ENCODE measurements at places on chromosomes 1 and 21. TPM values are rescaled to one million over a fixed set of nuclear protein-coding genes. Genes with fewer than 3 reads are reported as not detected.
A peak's percentile ranks its signal among the peaks of the same experiment; 100 is the strongest.

MEX3A gene
- total RNA-seq, result 1.0 TPM

DNA sequence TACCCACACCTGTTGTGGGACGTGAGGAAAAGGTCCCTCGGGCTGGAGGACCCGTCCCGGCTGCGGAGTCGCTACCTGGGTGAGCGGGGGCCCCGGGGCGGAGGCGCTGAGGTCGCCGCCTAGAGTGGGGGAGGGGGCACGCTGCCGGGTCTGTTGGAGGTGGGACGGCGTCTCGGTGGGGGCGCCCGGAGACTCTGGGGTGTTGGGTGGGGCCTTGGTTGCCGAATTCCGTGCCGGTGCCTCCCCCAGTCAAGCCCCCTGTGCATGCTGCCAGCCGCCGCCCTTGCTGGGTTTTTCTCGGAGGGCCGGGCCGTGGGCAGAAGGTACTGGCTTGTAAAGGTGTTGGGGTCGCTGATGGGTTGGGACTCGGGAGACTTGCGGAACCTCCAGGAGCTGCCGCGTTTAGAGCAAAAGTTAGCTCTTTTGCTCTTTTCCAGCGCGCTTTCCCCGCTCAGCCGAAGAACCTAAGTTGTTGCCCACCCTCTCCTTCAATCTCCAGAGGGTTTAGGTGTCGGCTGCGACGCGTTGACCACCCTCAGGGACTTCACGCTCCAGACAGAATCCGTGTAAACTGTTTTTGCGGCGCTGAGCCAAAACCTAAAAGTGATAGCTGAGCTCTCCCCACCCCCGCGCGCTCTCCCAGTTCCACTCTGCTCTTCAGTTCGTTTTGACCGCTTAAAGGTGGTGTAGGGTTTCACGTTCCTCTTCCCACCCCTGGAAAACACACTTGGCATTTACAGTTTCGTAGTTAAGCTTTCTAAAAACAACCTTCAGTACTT, at the start of gene MPC2:
TSS of gene MPC2 (minus strand) at position 143 of the 779 bp plus-strand sequence. CDS start 1,231 bp downstream, outside the sequence.
- DNase-seq, result peak; percentile 60

METTL18 gene
- 14.5 TPM for total RNA-seq

GRCh38 chr1:160779626-160780397, 16.2 kb upstream of the LY9 start:
- peak; percentile 66 for DNase-seq

TRAF3IP3 gene
- total RNA-seq, result 193 TPM

- DNase-seq, result no peak
These were observed 430.5 kb downstream of the HLX start for GRCh38 chr1:221309723-221310122.

DNA sequence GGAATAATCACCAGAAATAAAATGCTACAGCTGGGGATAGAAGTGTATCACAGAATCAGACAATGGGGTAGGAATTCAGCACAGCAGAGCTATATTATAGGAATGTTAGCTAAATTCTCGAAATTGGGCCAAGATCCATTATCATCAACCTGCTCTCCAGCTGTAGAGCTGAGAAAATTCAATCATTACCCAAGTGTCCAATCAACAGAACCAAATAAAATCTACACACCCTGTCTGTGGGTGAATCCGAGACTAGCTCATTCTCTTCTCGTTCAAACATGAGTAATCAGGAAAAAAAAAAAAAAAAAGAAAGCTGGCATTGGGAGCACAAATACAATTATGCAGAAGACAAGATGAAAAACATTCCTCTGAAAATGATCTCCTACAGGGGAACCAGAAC, 119.2 kb downstream of the CDC7 start:
- no peak for DNase-seq

GRCh38 chr1:71788113-71788512, 494.2 kb downstream of the NEGR1 start:
- DNase-seq, result no peak

DNA sequence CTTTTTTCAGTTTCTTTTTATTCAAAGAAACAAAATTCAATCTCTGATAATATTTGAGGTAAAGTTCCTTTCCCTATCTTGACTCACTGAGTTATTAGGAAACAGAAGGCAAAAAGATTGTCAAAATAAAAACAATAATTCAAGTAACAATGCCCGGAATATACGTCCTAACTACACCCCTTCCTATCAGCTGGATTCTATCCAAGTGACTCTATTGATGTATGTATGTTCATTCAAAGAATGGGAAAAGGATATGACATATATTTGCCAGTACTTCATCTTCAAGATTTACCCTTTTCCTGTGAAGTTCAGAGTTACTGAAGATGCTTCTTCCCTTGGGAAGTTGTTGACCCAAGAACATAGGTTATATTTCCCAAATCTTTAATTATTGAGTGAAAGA, 13.7 kb downstream of the SPRTN start:
- no peak for DNase-seq

DNA sequence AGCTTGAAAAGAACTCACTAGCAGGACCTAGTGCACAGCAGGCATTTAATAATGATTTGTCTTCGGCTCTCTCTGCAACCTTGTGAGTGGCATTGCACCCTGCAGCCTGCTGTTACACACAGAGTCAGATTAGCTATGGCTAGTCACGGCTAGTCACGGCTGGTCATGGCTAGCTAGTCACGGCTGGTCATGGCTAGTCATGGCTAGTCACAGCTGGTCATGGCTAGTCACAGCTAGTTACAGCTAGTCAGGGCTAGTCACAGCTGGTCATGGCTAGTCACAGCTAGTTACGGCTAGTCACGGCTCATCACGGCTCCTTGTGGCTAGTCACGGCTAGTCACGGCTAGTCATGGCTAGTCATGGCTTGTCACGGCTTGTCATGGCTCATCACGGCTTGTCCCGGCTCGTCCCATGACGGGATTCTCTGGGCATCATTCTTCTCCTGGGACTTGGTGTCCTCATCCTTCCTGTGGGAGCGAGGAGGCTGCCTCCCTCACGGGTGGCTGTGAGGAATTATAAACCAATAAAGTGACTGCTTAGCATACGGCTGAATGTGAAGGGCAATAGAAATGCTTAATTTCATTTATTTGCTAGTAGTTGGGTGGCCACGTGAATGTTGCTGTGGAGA, 12.5 kb upstream of the KIF26B start:
- DNase-seq, result no peak

GRCh38 chr1:150548632-150549495, at the start of gene ADAMTSL4:
Gene ADAMTSL4, plus strand, starts transcription at chr1:150549408. Its CDS starts 2,881 bp downstream, at chr1:150552289.
- no peak for DNase-seq

H6PD gene
- total RNA-seq, result 7.8 TPM

GRCh38 chr1:34833711-34834110, 25.8 kb downstream of the SMIM12 start:
- DNase-seq, result no peak

- no peak for DNase-seq
These were observed 25.2 kb upstream of the FGGY start for GRCh38 chr1:59271561-59272260.

DNA sequence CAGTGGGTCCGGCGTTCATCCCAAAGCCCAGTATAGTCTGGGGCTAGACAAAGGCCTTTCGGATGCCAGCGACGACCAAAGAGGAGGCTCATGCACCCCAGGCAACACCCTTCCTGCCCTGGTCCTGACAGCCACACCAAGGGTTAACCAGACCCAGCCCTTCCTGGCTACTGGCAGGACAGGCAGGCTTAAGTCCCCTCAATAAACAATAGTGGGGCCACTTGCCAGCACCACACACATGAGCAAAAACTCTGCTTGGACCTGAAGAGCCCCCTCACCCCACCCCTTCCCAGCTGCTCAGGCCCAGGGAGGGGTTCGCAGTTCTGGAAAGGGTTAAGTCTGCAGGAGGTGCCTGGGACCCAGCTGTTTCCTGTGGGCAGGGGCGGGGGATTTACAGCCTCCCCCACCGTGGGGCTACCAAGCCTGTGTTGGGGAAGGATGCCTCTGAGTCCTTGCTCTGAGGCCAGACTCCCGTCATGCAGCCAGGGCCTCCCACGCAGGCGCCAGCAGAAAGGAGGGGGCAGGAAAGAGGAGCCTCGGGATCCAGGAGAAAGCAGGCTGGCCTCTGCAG, 18.2 kb downstream of the PHLDA3 start:
- no peak for DNase-seq

GRCh38 chr1:48254254-48254653, 31.7 kb downstream of the SLC5A9 start:
- no peak for DNase-seq

GRCh38 chr1:211893260-211893659, 62.7 kb upstream of the LPGAT1 start:
- no peak for DNase-seq

- DNase-seq, result no peak
These were observed 145.1 kb downstream of the CASZ1 start for GRCh38 chr1:10651389-10651766.

DNA sequence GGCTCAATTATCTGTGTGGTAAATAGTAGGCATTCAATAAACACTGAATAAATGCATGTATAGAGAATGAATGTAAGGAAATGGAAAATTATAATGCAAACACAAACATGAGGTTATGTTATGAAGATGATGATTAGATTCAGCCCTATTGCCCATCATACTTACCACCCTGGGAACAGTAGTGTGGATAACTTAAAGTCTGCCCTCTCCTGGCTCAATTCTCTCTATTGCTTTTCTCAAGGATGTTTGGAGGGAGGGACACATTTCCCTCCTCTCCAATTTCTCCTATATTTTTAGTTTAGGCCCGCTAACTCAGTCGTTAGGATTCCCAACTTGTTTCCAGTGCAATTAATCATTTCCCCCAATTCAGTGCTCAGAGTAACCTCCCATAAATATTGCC, 101.5 kb upstream of the TNR start:
- no peak for DNase-seq

DNA sequence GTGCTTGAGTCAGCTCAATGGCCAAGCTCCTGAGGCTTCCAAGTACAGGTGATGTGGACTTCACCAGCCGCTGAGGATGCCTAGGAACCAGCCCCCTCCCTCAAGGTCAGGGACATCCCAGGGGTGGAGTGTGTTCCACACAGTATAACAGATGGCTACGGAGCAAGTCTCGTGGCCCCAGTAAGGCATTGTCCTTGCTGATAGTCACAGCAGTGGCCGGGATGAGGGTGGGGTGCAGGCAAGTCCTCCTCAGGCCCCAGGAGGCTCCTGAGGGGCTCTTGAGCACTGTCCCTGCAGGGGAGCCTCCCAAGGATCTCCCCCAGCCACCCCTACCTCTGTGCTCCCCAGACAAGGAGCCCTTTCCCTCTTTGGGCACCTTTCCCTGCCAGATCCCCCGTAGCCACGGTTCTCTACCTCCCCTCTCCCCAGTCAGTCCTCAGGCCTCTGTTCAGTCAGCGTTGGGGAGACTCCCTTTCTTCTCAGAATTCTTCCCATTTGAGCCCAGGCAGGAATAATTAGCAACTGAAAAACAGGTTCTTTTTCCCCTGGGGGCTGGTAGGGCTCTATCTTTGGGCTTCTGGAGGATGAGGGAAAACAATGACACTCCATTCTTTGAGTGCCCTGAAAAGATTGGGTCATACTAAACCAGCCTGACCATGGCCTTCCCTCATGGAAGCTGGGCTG, 7.1 kb upstream of the THEM5 start:
- DNase-seq, result no peak
